ENCODE measurements at places on chromosomes 16 and 17.

DNA sequence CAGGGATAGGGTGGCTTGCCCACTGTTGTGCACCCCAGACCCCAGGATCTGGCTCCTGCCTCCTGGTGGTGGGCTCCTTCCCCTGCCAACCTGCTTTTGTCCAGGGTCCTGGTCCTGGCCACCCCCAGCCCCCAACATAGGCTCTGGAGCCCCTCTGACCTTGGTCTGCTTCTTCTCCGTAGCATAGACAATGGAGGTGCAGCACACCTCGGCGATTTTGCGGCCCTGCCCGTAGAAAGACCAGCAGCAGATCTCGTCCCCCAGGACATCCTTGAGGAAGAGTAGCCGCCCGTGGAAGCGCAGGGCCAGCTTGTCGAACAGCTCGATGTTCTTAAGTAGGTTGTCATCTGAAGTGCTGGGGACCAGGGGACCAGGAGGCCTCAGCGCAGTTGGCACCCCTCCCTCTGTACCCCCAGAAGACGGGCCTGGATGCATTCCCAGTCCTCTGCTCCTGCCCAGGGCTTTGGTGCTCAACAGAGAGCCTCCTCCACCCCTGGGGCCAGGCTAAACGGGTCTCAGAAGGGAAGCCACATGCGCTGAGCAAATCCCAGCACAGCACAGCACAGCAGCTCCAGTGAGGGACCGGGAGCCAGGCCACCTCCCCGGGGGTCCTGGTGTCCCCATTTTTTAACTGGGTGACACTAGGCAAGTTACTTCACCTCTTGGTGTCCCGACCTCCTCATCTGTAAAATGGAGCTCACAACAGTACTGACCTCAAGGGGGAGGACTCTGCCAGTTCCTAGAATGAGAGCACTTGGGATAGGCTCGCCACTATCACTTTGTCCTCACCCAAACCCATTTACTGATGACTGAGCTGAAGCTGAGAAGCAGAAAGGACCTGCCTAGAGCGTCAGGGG lies 10.8 kb downstream of the ASPHD1 start:
- DNase-seq: no peak

DNA sequence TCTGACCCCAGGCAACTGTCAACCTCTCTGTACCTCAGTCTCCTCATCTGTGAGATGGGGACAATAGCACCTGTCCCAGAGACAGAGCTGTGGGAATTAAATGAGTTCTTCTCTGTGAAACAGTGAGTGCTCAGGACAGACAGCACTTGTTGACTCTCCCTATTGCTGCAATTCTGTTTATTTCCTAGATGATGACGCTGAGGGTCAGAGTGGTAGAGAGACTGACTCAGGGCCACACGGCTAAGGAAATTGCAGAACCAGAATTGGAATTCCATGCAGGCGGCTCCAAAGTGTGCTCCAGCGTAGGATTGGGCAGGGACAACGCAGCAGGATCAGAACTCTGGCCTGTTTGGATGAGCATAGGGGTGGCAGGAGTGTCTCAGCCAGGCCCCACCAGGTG lies 302.2 kb downstream of the C16orf95 start:
- no peak for DNase-seq

DNA sequence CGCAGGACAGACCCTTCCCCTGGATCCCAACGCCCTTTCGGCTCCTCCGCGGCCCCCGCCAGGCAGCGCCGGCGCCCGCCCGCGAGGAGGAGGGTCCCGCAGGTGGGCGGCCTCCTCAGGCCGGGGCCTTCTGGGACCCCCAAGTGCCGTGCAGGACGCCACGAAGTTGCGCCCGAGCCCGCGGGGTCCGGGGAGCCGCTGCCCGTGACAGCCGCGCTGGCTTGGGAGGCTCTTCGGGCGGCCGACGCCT lies 504 bp downstream of the ERN1 start:
- no peak for DNase-seq

GRCh38 chr16:56192986-56193945 lies 2.0 kb downstream of the GNAO1 start:
- DNase-seq: no peak

- no peak for DNase-seq
Observed at GRCh38 chr17:27269201-27269600, 24.7 kb upstream of the WSB1 start.

GRCh38 chr17:79188048-79188447 lies 113.4 kb downstream of the ENGASE start:
- no peak for DNase-seq

DNA sequence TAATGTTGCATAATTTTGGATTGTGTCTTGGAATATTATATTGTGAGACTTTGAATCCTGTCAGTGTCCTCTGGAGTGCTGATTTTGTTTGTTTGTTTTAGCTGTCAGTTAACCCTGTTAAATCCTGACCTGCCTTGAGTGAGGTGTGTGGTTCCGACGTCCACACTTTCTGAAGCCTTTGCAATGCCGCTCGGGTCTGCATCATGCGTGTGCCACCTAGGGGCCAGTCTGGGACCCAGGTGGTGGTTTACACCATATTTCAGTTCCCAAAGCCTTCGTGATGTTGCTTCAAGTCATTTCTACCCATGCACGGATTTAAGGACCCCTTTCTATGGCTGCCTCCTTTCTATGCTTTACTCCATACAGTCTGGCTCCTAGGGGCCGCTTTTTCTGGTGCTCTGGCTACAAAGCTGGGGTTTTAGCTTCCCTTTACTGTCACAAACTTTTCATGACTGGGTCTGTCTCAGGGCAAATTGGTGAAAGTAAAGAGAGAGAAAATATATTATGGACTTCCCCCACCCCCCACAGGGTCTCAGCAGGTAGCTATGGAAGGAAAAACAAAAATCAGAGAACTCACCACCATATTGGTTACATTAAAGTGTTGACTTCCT lies 11.4 kb upstream of the OR4D1 start:
- peak; percentile 13 for DNase-seq

- DNase-seq: no peak
Observed at GRCh38 chr17:30086896-30087295, 29.7 kb upstream of the NSRP1 start.

DNA sequence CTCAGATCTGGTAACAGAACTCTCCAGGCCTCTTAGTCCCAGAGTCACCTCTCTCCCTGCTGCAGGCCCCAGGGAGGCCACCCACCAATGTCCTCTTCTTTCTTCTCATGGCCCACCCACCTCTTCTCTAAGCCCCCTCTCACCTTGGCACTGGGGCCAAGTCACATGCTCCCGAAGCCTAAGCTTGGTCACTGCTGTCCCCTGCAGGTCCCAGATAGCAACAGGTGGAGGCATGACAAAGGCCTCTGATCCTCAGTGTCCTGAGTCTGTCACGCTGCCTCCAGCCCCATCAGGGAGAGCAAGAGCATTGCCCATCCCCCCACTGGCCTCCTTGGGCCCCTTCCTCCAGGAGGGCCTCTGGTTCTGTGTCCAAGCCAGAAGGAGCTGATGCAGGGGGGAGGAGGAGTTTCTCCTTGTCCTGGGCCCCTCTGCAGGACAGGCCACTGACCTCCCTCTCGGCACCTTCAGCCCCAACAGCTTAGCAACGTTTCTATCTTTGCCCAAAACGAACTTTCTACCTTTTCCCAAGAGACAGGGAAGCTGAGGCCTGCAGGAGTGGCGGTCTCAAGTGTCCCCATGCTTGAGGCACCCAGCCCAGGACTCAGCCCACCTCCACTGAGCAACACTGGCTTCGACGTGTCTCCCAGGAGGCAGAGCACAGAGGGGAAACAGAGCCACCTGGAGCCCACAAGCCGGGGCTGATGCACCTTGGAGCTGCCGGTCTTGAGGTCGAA lies 8.6 kb downstream of the P2RX1 start:
- no peak for DNase-seq

DNA sequence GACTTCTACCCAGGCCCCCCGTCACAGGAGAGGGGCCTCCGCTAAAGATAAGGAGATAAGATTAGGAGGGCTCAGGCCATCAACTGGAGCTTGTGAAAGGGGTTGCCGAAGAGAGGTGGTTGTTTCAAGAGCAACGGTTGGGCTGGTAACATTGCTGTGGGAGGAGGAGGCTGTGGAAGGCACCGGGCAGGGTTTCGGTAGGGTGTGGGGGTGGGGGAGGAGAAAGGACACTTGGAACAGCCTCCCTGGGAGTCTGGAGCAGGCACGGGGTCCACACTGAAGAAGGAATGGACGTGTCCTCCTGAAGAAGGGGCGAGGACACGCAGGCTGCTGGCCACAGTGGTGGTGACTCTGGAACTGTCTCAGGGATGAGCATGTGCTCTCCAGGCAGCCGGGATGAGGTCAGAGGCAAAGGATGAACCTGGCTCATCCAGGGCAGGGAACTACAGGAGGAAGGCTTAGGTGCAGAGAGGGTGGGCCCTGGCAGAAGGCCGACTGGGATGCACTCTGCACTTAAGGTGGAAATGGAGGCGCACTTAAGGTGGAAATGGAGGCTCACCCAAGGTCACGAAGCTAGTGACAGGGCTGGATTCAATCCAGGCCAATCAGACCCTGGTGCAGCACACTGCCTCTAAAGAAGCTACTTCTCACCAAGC lies 1.2 kb upstream of the EPX start:
- DNase-seq: no peak

DNA sequence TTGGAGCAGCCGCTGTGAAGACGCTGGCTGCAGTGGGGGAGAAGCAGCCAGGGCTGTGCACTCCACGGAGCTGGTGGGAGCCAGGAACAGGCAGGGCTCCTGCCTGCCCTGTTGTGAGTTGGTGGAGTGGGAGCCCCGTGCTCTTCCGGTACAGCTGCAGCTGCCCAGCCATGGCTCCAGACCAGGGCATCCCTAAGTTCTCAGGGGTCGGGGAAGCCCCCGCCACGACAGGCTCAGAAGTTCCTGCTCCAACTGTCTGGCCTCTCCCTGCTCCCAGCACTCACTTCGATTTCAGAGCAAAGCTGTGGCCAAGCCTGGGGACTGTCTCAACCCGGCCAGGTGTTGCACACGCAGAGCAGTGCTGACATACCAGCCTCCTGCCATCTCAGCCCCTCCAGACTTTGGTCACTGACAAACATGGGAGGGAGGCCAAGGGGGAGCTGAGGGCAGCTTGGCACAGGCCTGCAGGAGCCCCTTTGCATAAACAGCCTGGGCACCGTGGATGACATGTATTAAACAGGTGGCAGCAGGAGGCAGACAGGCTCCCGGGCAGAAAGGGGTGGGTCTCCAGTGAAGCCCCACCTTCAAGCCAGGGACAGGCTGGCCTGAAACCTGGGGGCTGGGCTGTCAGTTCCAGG lies 13.9 kb upstream of the KDM8 start:
- no peak for DNase-seq

DNA sequence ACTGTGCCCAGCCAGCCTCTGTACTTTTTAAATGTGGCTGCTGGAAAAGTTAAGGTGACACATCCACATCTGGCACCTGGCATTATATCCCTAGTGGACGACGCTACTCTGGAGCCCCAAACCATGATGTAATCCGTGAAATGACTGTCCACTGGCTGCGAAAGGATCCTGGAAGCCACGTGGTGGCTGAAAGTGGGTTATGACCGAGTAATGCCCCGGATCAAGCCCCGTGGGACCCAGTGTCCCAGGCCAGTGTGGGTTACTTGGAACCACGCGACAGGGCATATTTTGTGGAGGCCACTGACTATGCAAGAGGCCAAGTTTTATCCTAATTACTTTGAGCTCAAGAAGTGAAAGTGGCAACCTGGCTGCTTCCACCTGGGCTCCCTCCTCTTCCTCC lies 79.6 kb downstream of the PGS1 start:
- DNase-seq: no peak

GRCh38 chr16:46830417-46830901 lies 521 bp downstream of the C16orf87 start:
- DNase-seq: no peak

DNA sequence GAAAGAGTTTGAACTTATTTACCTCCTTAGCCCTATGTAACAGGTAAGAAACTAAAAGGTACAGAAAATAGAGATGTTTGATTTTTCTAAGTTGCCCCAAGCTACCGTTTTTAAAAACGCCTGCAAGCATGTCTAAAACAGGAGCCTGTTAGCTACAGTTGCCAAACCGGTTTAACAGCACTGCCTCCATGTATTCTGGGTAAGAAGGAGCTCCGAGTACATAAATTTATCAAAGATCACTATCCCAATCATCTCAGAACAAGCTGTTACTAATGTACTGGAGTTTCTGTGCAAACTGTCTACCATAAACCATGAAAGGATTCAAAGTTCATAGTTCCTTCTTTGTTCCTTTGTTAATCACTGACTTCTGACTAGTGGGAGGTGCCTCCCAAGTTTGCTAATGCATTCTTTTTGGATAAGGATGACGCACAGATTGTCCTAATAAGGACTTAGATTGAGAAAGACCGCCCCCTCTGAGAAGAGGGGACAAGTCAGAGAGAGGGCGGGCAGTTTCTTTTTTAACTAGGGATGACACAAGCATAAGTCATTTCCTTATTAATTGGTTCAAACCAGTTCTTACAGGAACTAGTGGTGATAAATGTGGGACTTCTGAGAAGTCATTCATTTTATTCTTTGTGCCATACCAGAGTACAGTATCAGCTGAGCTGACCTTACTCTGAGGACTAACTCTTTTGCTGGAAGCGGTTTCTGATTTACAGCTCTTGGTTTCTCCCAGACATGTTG lies 55.3 kb downstream of the TUBD1 start:
- peak; percentile 84 for DNase-seq

GRCh38 chr16:86039606-86040005 lies 140.6 kb downstream of the IRF8 start:
- no peak for DNase-seq

DNA sequence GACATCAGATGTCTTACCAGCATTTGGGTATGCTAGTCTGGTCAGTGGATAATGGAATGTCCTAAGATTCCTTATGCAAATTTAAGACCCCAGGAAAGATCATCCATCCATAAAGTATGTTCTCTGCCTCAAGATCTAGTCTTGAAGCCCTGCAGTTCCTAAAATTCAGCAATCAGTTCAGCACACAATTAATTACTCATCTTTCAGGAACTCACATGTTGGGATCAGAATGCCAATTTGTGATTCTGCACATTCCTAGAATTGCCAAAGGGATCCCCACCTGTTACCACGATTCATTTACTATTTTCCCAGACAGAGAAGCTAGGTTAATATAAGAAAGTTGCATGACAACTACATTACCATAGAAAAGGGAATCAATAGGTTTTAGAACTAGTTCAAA lies 3.2 kb downstream of the OR2C1 start:
- no peak for DNase-seq

DNA sequence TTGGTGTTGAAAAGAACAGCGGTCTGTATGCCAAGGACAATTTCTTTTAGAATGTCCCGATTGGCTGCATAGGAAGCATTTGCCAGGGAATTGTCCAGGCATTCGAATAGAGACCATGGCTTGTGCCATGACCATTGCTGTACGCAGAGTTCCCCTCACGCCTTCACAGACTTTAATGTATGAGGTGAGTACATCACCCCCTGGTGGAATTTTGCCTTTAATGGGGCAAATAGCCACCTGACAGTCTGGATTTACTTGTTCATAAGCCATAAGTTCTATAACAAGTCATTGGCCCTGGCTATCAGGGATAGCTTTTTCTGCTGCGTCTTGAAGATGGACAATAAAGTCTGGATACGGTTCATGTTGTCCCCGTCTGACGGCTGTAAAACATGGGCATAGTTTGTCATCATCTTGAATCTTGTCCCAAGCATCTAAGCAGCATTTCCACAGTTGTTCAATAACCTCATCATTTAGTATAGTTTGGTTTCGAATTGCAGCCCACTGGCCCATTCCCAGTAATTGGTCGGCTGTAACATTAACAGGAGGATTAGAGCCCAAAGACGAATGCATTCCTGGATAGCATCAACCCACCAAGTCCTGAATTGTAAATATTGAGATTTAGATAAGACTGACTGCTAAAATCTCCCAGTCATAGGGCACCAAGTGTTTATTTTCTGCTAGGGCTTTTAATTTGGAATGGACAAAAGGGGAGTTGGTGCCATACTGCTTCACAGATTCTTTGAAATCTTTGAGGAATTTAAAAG lies 67.7 kb upstream of the ARL4D start:
- DNase-seq: no peak

Measured in iPS DF 6.9 (cell line).